Choroid plexus epithelial cell (primary cell): ENCODE measurements at places on chromosomes 4 and X.
A peak's percentile ranks its signal among the peaks of the same experiment; 100 is the strongest.

GRCh38 chr4:123412700-123413512 is 16.3 kb downstream of the SPRY1 start:
- DNase-seq, result no peak

GRCh38 chrX:105375816-105376215 is 155.3 kb upstream of the TEX13A start:
- peak; percentile 85 for DNase-seq

- DNase-seq, result no peak
Observed at GRCh38 chrX:9462456-9462855, 2.4 kb upstream of the TBL1X start.

DNA sequence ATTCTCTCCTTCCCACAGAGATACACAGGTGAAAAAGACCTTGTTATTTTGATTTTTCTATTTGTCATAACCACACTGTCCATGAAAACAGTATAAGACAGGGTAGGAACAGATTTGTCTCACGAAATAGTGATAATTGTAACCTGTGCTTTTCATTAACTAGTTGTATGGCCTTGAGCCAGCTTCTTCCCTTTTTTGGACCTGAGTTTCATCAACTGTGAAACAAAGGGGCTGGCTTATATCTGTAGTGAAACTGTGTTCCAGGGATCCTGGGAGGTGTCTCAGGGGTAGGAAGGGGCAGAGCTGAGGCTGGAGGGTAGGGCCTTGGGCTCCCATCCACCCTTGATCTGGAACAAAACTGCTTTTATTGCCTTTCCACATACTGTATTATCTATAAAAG is 50.9 kb downstream of the MED28 start:
- no peak for DNase-seq
